ENCODE measurements at places on chromosomes 5 and 9. TPM values are rescaled to one million over a fixed set of nuclear protein-coding genes. Genes with fewer than 3 reads are reported as not detected.

The CD74 gene
- total RNA-seq: 316 TPM

The FRMD3 gene
- 0.12 TPM for total RNA-seq

The GLRX gene
- 51.1 TPM for total RNA-seq

The ABO gene
- total RNA-seq: not detected

The BAAT gene
- total RNA-seq: not detected

The IL4 gene
- total RNA-seq: not detected

The FOXD1 gene
- total RNA-seq: 0.12 TPM

The FGF1 gene
- not detected for total RNA-seq

The PCDHB5 gene
- not detected for total RNA-seq

The IL13 gene
- total RNA-seq: 0.24 TPM

The SDHA gene
- 133 TPM for total RNA-seq

The POU5F2 gene
- total RNA-seq: 0.24 TPM

The CD14 gene
- total RNA-seq: 0.20 TPM

The GBGT1 gene
- total RNA-seq: 3.9 TPM
